ENCODE measurements at places on chromosomes 16 and 17.

- no peak for DNase-seq
Measured at GRCh38 chr17:40558890-40559563, 6.2 kb downstream of the CCR7 start.

- DNase-seq = no peak
Measured at GRCh38 chr16:81625544-81626153, 153.4 kb upstream of the PLCG2 start.

- DNase-seq = no peak
Measured at GRCh38 chr16:5479926-5480325, 382.3 kb upstream of the EEF2KMT start.

GRCh38 chr17:39151150-39151942 is at the start of gene PLXDC1:
TSS of gene PLXDC1 (minus strand) at chr17:39151637. CDS start at chr17:39151437, 200 bp downstream.
- no peak for DNase-seq

- DNase-seq = peak; percentile 67
Measured at GRCh38 chr16:89517128-89517527, 8.9 kb downstream of the SPG7 start.

DNA sequence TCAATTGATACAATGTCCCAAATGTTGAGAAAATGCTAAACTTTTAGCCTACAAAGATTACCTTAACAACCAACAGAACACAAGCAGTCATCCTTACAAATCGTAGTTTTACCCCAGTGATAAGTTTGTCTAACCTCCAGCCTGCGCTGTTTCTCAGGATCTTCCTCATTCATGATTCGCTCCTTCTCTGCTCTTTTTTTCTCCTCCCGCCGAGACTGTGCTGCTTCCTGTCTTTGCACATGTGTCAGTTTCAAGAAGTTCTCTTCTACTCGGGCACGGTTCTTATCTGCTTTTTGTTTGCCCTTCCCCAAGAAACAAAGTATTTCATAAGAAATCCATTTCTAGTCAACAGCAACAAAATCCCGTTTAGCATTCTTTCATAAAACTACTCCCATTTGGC is 10.2 kb upstream of the STRADA start:
- no peak for DNase-seq
